ENCODE measurements at places on chromosomes 7 and 10.

DNA sequence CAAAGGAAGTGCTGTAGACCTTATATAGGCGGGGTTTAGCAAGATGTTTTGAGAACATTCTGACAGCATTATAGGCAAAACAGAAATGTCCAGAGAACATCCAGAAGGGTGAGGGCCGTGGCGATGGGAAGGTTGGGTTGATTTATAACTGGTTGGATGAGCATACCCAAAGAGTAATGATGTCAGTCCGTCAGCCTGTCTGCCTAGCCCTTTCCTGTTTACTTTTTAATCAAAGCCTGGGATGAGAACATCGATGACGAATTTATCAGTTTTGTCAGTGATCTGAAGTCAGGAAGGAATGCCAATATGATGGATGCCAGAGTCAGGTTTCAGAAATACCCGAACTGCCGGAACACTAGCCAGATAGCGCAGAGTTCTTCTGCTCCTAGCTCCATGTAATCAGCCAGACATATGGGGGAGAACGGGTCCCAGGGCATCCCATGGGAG lies 33.8 kb upstream of the TRIM8 start:
- DNase-seq, result no peak

DNA sequence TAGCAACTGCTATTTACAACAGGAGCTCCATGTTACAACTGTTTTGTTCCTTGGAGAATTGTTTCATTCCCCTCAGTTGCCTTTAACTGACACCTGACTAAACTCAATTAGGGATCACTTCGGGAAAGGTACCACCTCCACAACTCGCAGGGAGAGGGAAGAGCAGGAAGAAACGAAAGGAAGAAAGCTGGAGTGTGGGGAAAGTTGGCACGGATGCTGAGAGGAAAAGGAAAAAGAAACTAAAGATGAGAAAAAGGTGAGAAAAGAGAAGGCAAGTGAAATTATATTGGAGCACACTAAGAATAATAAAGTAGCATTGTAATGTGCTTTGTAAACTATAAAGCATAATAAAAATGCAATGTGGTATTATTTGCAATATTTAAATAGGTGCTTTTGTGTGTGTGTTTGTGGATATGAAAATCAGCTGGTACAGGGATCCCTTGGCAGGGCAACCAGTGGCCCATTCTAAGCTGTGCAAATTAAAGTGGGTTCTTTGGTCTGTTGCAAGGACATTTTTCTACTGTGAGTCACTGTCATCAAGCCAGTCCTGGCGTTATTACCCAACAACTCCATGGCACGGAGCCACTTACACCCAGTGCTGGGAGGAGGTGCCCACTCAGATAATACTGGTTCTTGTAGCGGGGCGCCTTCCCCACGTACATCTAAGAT lies 45.9 kb downstream of the HIPK2 start:
- no peak for DNase-seq

DNA sequence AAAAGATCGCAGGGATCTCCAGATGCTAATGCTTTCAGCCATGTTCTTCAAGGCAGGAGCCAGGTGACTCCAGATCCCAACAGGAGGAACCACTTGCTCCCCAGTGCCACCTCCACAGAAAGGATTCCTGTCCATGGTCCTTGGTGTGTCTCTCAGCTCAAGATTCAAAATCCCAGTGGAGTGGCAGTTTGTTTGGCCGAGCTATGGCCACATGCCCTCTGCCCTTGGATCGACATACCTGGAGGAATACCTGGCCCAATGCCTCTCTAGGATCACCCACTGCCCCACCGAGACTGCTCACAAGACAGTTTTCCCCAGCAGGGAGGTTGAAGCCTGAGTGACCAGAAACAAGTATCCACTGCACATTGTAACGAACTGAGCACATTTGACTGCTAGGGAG lies 3.9 kb upstream of the GPRIN2 start:
- no peak for DNase-seq

DNA sequence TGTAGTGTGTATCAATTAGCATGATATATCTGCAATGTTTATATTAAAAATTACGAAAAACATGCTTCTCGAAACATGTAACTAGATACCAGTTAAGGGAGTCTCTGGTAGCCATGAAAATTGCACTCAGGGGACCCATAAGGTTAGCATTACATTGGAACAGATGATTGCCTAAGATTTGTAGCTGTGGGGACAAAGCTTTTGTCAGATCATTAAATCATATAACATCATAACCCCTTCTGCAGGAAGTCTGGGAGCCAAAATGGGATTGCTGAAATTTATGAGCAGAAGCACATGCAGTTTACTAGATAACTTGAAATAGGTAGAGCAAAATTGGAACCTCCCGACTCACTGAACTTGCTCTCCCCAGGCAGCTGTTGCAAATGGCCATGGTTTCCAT lies 235.0 kb upstream of the IGFBP3 start:
- no peak for DNase-seq

DNA sequence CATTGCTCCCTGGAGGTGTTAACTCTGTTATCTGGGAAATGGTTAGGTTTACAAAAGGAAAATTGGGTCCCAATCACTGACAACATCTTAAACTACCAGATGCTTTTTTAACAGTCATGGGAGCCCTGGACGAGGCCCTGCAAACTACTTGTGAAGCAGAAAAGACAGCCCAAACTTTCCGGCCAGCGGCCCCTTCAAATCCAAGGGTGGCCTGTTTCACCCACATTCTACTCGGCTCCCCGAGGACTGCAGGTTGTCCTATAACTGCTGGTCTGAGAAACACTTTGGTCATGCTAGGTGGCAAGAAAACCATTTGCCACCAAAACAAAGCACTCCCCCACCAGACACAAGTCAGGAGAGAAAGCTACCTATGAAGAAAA lies 2.6 kb downstream of the TUBGCP2 start:
- DNase-seq, result no peak

- no peak for DNase-seq
Observed at GRCh38 chr10:89805599-89806013, 104.2 kb downstream of the KIF20B start.

- peak; percentile 56 for DNase-seq
Observed at GRCh38 chr7:124085179-124085578, 52.3 kb upstream of the TMEM229A start.

- peak; percentile 55 for DNase-seq
Observed at GRCh38 chr7:80039251-80039884, 95.3 kb upstream of the GNAI1 start.

DNA sequence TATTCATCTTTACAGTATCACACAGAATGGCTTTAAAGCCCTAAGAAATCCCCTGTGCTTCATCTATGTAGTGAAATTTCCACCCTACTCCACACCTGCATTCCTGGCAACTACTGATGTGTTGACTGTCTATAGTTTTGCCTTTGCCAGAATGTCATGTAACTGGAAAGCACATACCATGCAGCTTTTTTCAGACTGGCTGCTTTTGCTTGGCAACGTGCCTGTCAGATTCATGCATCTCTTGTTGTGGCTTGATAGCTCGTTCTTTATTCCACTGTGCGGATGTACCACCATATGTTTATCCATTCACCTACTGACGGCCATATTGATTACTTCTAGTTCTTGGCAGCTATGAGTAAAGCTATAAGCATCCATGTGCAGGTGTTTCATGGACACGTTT lies 30.6 kb downstream of the RBM17 start:
- DNase-seq, result no peak

GRCh38 chr7:102925976-102926782 lies 13.4 kb downstream of the LRRC17 start:
- DNase-seq, result no peak

- no peak for DNase-seq
Observed at GRCh38 chr10:124935946-124936345, 6.0 kb upstream of the ZRANB1 start.

DNA sequence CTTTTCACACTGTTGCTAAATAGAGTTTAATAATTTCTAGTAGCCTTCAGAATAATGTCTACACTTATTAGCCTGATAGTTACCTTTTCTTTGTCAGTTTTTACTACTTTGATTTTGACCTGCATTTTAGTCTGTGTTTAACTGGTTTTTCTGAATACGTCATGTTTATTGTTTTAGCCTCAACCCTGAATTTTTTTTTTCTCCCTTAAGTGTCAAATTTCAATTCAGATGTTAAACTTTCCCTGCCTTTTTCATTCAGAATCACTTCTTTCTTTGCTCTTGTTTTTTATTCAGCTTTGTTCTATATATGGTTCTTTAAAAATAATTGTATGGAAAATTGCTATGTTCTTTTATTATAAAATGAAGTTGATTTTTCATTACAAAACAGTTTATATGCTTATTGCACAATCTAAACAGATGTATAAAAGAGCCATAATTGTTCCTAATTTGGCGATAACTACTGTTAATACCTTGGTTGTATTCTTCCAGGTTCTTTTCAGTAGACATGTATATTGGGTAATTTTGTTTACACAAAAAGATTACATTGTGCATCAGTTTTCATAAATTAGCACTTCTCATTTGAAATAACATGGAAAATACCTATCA lies 159.7 kb downstream of the ADK start:
- no peak for DNase-seq

- DNase-seq, result no peak
Observed at GRCh38 chr7:95225301-95225700, 99.0 kb downstream of the PON1 start.

DNA sequence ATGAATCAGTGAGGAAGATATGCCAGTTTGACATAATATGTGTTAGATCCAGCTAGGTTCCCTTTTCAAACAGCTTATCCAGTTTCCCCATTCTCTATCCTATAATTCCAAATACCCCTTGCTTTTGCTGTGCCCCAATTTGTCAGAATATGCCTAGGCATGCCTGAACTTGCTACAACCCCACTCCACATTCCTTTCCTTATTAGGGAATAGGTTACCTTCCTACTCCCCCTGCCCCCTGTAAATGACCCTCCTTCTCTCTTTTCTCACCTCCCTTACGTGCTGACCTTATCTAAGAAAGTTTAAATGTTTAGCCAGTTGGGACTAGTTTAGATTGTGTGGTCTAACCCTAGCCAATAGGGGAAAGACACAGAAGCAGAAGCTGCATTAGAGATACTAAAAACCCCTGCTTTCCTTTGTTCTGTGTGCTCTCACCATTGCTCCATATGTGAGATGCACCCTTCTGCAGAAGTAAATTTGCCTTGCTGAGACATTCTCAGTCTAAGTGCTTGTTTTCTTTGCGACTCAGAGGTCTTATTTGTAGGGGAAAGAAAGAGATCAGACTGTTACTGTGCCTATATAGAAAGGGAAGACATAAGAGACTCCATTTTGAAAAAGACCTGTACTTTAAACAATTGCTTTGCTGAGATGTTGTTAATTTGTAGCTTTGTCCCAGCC lies 267.8 kb downstream of the SH2D4B start:
- DNase-seq, result no peak

- no peak for DNase-seq
Observed at GRCh38 chr7:148481971-148482626, 108.5 kb upstream of the C7orf33 start.

GRCh38 chr7:80106498-80107113 lies 28.0 kb upstream of the GNAI1 start:
- no peak for DNase-seq

DNA sequence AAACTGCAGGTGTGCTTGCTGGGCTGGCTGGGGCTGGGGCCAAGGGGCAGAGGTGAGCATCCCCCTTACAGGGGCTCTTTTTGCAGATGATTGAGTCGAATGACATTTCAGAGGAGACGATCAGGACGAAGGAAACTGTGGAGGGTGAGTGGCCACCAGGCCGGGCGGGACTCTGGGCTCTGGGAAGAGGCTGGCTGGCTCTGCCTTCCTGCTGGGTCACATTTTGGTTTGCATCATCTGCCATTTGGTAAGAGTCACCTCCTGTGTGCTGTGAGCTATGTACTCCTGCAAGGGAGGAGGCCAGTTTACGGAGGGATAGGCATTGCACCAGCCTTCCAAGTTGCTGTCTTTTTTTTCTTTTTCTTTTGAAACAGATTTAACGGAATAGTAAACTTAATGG lies 73.0 kb upstream of the GTF2IRD1 start:
- DNase-seq, result peak; percentile 33

DNA sequence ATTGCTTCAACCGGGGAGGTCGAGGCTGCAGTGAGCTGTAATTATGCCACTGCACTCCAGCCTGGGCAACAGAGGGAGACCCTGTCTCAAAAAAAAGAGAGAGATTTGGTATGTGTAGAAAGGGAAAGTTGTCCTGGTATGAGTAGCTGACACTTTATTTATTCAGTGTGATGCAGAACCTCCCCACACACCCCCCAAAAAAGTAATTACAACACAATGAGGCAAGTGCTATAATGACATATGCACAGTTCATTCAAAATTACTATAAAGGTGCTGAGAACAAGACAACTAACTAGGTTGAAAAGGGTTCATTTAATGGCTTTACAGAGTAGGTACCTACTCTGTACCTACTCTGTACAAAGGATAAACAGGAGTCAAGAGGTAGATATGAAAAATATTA lies 80.2 kb downstream of the PDSS1 start:
- DNase-seq, result no peak

GRCh38 chr10:56605051-56605450 lies 244.0 kb upstream of the ZWINT start:
- DNase-seq, result no peak

DNA sequence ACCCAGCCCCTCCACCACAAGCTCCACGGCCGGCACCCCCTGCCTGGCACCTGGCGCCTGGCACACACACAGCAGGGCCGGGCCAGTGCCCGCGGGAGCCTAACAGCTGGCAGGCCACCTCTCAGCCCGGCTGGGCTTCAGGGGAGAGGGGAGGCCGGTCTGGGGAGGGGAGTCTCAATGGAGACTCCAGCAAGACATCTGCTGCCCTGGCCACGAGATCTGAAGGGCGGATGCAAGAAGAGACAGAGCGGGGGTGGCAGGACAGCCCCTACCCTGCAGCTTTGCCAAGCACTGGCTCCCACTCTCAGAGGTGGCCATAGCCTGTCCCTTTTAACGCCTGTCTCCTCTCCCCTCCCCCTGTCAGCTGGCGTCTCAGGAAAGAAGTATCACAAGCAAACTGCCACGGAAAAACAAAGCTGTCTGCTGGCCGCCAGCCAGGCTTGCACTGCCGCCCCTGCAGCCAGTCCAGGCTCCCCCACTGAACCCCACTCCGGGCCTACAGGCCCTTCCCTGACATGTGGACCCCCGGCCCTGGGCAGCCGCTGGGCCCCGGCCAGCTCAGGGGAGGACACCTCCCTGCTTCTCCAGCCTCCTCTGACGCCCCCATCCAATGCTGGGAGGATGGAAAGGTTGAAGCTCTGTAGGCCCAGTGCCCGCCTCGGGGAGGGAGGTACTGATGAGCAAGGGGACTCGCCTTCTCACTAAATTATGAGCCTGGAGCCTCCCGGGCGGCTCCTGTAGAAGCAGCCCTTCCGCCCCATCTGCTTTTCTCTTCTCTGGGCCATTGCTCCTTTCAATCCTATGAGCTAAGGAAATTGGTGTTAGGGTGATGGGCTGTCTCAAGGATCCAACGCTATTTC lies 178.4 kb downstream of the ARHGAP12 start:
- peak; percentile 99 for DNase-seq

- DNase-seq, result no peak
Observed at GRCh38 chr7:17299483-17299991, 1.1 kb downstream of the AHR start.

All from NCI-H446 treated with DMSO at 0.1 percent for 48 hours (cell line).